Hair follicle dermal papilla cell (primary cell): ENCODE measurements at places on chromosomes 2 and 18. TPM values are rescaled to one million over a fixed set of nuclear protein-coding genes. Genes with fewer than 3 reads are reported as not detected.

KCNG2 gene
- not detected in 2 replicates for total RNA-seq

GPR55 gene
- total RNA-seq = not detected in 2 replicates

DSG1 gene
- total RNA-seq = not detected in 2 replicates

CPS1 gene
- total RNA-seq = 21.4 and 25.3 TPM in 2 replicates

TFCP2L1 gene
- total RNA-seq = 0.12 and 0.32 TPM in 2 replicates

MC2R gene
- total RNA-seq = not detected in 2 replicates

FOXD4L1 gene
- 0.12 and 0.32 TPM in 2 replicates for total RNA-seq
